ENCODE measurements at places on chromosomes 4 and X.

DNA sequence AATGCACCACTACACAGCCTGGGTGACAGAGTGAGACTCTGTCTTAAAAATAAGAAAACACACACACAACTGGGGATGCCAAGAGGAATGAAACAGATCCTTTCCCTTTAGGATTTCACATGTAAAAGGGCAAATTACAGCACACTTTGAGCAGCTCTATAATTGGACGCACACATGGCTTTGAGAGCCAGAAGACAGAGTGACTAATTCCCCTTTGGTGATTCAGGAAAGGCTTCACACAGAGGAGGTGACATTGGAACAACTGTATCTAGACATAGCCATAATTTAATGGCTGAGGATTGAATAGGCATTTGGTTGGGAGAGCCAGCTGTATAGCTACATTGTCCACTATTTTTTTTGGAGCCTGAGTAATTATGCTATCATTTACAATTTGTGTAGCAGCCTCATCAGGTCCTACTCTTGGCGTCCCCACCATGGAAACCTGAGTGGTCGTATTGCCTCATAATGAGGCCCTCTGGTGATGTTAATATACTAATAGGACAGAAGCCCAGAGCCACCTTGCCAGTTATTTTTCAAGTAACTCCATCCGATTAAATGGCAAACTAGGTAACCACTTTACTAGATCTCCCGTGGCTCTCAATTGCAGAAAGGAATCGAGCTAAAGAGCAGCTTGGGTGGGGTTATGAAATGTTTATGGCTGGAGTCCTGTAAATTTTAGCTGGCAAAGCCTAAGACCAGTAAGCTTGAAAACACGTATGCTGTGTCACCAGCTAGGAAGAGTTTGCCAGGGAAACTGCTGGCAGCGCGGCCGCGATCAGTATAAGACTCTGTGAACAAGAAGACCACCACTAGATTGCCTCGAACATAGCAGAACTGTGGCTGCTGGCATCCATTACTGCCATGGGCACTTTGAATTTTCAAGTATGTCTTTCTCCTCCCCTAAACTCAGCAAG is 8.5 kb upstream of the PPEF1 start:
- no peak for DNase-seq

GRCh38 chrX:137600769-137601168 is 34.8 kb downstream of the ZIC3 start:
- no peak for DNase-seq

- DNase-seq = no peak
Measured at GRCh38 chr4:10713591-10713990, 29.0 kb upstream of the CLNK start.

DNA sequence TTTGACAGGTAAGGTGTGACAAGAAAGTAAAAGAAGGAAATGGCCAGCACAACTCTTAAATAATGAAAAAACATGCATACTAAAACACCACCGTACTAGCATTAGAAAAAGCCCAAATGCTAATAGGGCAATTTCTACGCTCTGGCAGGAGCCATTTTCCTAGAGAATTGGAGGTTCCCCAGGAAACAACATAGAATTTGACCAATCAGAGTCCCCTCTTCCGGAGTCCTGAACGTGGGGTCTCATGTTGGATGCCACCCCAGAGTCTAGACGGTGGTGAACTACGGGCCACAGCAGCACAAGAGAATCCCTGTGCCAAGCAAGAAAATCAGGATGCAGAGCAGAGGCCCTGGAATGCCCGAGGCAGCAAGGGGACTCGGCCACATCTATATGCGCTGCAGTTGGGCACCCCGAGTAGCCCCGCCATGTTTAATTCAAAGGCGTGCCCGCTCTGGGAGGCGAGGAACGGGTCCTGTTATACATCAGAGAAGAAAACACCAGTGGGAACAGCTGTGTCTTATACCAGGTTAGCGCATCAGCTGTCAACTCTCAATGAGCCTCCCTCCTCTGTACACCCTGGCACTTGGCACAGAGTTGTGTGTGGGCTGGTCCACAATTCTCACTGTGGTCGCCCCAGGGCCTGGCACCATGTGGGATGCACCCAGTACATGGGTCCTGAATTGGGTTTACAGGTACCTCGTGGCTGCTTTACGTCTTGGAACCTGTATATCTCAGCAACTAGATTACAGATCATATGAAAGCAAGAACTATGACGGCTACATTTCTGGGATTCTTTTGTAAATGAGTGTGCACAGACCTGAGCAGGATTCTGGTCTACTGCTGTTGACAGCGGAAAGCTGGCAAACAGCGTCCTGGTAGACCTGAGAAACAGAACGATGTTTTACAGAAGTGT is 52.1 kb downstream of the SEL1L3 start:
- no peak for DNase-seq

- DNase-seq = no peak
Measured at GRCh38 chr4:150598909-150599308, 17.0 kb downstream of the MAB21L2 start.

DNA sequence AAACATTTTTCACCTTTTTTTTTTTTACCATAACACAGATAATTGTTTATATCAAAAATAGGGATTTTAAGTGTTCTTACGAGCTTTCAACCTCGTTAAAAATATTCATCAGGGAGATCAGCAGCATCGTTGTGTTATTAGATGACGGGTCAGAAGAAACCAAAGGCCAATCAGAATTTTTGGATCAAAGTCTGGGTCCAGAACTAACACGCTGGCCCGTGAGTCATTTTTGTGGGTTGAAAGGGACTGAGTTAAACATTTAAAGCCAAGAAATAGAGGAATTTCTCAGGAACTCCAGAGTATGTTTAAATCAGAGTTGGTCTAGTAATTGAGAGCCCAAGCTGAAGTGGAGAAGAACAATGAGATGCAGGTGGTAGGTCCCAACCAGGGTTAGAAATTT is 170.8 kb downstream of the TLL1 start:
- no peak for DNase-seq

- DNase-seq = no peak
Measured at GRCh38 chr4:19776929-19777328, 474.8 kb upstream of the SLIT2 start.

- no peak for DNase-seq
Measured at GRCh38 chrX:39576041-39576872, 521.5 kb downstream of the BCOR start.

- DNase-seq = no peak
Measured at GRCh38 chr4:167964766-167965373, 127.5 kb upstream of the ANXA10 start.

DNA sequence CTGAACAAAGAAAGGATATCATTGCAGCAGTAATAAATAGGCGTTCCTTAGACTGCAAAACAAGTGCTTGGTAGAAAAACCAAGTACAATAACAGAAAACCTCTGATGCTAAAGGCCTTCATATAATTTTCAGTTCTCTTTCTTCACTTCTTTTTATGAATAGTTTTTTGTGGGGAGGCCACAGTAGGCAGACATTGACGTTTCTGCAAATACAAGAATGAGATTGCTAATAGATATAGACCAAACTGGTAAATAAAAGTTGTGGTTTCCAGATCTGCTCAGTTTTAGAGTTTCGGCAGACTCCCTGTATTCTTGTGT is 57.0 kb upstream of the RAP1GDS1 start:
- DNase-seq = no peak

- no peak for DNase-seq
Measured at GRCh38 chrX:17617806-17618205, 119.5 kb upstream of the SCML1 start.

DNA sequence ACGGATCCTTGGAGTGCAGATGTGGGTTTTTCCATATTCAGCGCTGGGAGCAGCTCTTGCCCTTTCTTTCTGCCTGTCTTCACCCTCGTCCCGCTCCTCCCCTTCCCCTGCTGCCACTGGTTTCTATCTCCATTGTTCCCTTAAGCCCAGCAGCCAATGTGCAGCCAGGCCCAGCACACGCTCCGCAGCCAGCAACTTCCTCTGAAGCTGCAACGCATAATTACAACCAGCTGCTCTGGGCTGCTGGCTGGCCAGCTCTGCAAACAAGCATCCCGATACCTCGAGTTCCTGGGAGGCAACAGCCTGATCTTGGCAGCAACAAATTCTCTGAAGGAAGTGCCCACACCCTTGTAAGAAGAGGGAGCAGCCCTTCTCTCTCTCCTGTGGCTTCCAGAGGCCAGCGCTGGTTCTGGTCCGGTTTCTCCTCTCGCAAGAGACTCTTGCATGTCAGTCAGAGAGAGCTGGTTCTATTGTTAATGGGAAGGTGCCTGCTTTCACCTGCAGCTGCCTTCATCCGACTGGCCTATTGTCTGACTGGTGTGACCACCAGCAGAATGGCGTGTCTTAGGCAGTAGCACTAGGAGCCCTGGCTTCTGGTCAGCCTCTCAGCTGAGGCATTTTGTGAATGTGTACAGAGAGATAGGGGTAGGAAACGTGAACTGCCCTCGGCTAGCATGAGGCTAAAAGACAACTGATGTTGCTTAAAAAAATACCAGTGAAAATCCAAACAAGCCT is 83.8 kb upstream of the MAML3 start:
- DNase-seq = peak; percentile 64

- no peak for DNase-seq
Measured at GRCh38 chr4:147017081-147017480, 71.4 kb upstream of the TTC29 start.

GRCh38 chrX:136261321-136261720 is 10.1 kb upstream of the MAP7D3 start:
- no peak for DNase-seq

GRCh38 chr4:18105030-18106011 is 83.8 kb upstream of the LCORL start:
- no peak for DNase-seq

GRCh38 chrX:16488959-16489358 is 161.0 kb upstream of the S100G start:
- no peak for DNase-seq

GRCh38 chr4:145498430-145498829 is 16.8 kb downstream of the SMAD1 start:
- DNase-seq = no peak

DNA sequence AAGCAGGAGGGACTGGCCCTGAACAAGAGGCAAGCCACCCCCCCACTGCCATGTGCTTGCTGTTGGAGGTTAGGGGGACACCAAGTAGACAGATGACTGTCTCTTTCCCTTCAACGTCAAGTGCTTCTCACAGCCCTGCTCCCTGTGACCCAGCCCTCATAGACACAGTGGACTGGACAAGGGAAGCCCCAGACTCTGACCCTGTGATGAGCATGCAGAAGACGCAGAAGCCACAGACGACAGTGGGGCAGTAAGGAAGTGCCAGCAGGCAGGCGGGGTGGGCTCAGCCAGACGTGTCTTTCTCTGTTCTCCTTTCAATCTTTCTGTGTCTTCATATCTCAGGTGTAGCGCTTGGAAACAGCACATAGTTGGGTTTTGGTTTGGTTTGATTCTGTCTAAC is 2.4 kb upstream of the L1CAM start:
- no peak for DNase-seq

GRCh38 chr4:128006592-128006991 is 41.4 kb downstream of the ABHD18 start:
- no peak for DNase-seq

DNA sequence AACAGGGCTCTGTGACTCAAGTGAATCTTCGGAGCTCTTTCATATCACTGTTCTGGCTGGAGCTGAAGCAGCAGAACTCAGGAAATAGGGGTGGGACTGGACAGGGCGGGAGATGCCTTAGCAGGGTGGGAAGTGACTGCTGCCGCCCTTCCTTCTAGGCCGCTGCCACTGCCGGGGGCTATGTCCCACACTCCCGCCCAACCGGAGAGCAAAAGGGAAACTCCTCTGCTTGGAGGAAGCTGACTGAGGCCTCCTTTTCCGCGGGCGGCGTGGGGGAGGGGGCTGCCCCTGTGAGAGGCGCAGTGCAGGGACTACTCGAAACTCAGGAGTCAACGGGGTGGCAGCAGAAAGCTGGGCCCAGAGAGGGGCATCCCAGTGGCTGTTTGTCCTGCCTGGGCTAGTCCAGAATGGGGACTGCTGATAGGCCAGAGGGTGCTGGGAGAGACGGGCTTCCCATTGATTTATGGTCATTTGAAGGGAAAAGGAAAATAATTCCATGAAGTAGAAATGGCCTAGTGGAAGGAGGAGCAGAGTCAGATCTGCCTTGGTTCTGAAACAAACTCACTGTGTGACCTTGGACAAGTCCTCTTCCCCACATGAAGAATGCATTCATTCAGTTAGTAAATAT is 36.9 kb downstream of the STARD8 start:
- DNase-seq = peak; percentile 15

DNA sequence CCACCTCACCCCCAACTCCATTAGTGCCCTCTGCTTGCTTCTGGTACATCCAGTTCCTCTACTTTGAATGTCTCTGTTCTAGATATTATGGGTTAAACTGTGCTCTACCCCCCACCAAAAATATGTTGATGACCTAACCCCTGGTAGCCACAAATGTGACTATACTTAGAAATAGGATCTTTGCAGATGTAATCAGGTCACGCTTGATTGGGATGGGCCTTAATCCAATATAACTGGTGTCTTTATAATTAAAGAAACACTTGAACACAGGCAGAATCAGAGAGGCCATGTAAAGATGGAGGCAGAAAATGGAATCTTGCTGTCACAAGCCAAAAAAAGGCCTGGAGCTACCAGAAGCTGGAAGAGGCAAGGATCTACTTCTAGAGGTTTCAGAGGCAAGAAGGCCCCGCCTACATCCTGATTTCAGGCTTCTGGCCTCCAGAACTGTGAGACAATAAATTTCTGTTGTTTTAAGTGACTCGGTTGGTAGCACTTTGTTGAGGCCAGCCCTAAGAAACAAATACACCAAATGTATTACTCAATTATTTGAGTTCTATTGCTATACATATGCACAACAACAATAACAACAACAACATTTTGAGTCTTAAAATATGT is 220.0 kb downstream of the PPP3CA start:
- DNase-seq = no peak

- peak; percentile 30 for DNase-seq
Measured at GRCh38 chrX:10620121-10620699, at the start of gene MID1. Gene MID1 (minus strand): TSS chrX:10620585. CDS start chrX:10567547, 53,038 bp downstream.

DNA sequence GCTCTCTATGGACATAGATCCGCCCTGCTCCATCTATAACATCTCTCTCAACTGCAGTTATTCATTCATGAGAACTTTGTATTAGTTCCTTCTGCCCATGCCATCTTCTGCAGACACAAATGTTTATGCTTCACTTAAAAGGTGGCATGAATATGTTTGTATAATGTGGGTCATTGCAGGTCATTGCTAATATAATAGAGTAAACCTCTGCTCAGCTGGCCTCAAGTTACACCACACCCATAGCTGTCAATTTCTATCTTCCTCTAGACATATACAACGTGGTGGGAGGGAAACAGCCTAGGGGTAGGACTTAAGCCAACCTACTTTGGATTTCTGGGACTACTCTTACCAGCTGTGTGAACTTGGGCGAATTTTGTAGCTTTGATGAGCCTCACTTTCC is 129.8 kb downstream of the ATXN3L start:
- no peak for DNase-seq

GRCh38 chr4:76568262-76568661 is 133.2 kb downstream of the SHROOM3 start:
- no peak for DNase-seq

GRCh38 chrX:40734971-40735324 is 394 bp downstream of the MED14 start:
- DNase-seq = no peak

- DNase-seq = no peak
Measured at GRCh38 chr4:2798399-2799223, 5.7 kb downstream of the SH3BP2 start.

- DNase-seq = no peak
Measured at GRCh38 chr4:5693871-5694270, 14.5 kb downstream of the EVC2 start.

GRCh38 chrX:152520653-152521052 is 69.5 kb upstream of the GABRA3 start:
- no peak for DNase-seq
